H1 (cell line): ENCODE measurements at places on chromosomes 3 and 15.

GRCh38 chr3:35635926-35636683 lies 3.2 kb upstream of the ARPP21 start:
- DNase-seq = no peak

DNA sequence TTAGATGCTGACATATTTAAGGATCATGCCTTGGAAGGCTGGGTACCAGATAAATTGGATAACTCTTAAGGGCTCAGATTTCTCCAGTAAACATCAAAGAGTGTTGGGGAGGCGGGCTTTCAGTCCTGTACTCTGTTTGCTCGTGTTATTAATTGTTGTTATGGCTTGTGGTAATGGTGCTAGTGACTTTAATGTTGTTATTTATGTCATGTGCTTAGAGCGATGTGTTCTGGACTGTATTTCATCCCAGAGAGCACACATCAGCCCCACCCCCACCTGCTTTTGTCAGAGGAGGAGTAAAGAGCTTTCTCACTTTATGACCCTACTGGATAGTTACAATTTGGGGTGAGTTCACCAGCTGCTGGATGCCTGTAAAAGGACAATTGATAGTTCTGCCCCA lies 386.3 kb downstream of the EPHB1 start:
- no peak for DNase-seq

- no peak for DNase-seq
Measured at GRCh38 chr15:50190166-50190570, 8.2 kb downstream of the SLC27A2 start.

GRCh38 chr3:49248840-49249227 lies 28.2 kb downstream of the C3orf62 start:
- DNase-seq = no peak

GRCh38 chr3:65406470-65406869 lies 632.2 kb downstream of the MAGI1 start:
- DNase-seq = no peak

GRCh38 chr3:187639927-187640568 lies 30.1 kb downstream of the SST start:
- no peak for DNase-seq

GRCh38 chr15:72231066-72231832 lies at the start of gene PKM:
Gene PKM (minus strand): TSS chr15:72231190. CDS start chr15:72219097, 12,093 bp downstream.
- peak; percentile 98 for DNase-seq

DNA sequence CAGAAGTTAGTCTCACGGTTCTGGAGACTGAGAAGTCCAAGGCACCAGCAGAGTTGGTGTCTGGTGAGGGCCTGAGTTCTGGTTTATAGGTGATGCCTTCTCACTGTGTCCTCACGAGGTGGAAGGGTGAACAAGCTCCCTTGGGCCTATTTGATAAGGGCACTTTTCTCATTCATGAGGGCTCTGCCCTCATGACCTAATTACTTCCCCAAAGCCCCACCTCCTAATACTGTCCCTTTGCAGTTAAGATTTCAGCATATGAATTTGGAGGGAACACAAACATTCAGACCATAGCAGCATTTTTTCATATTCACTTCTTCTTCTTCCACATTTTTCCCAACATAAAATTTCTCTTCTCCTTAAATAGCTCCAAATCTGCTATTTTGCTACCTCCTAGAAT lies 41.5 kb downstream of the TMEM41A start:
- no peak for DNase-seq

- no peak for DNase-seq
Measured at GRCh38 chr3:8532251-8532871, 30.7 kb downstream of the LMCD1 start.

DNA sequence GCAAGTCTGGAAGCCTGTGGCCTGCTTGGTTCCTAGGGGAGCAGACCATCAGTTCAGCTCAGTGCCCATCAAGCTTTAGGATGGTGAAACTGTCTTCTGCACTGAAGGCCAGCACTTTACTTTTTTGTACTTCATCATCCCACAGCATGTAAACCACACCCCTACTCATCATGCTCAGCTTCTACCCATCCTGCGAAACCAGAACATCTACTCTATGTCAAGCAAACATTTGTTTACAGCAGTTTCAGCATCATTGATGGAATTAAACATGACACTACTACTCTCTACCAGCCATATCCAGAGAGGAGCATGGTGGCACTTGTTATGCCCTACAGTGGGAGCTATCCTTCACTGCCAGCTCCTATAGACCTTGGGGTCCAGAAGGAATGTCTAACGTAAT lies 306.6 kb downstream of the SOX2 start:
- DNase-seq = no peak

DNA sequence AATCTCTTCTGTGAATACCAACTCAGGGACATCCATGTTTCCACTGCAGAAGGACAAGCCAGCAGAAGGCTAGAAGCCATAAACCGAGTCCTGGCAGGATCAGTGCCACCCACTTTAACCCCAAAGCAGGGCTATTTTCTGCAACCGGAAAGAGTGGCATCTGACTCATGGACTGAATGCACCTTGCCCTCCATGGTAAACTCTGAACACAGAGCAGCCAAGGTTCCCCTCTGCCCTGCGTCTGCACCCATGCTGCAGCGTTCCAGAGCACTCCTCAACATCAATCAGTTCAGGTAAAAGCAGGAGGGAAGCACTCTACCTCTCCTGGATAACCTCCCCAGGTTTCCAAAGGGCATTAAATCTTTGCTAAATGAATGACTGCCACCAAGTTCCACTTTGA lies 801 bp upstream of the NGRN start:
- DNase-seq = no peak

DNA sequence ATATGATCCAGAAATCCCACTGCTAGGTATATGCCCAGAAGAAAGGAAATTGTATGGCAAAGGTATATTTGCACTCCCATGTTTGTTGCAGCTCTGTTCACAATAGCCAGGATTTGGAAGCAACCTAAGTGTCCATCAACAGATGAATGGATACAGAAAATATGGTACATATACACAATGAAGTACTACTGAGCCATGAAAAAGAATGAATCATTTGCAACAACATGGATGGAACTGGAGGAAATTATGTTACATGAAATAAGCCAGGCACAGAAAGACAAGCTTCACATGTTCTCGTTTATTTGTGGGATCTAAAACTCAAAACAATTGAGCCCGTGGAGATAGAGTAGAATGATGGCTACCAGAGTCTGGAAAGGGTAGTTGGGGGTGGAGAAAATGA lies 55.5 kb upstream of the BDH1 start:
- no peak for DNase-seq

DNA sequence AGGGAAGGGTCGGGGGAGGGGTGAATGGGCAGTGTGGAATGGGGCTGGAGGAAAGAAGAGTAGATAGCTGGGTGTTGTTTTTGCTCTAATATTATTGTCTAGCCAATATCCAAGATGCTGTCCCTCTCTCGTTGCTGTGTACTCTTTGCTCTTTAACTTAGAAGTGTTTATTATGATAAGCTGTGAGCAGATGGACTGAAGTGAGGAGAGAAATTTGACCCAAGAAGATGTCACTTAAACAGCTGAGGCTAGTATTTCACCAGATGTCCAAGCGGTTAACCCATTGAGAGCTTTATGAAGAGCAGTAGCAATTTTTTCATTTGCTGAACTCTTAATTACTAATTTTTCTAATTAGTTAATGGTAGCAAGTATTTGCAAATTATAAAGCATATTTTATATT lies 212.2 kb upstream of the TP63 start:
- DNase-seq = no peak

DNA sequence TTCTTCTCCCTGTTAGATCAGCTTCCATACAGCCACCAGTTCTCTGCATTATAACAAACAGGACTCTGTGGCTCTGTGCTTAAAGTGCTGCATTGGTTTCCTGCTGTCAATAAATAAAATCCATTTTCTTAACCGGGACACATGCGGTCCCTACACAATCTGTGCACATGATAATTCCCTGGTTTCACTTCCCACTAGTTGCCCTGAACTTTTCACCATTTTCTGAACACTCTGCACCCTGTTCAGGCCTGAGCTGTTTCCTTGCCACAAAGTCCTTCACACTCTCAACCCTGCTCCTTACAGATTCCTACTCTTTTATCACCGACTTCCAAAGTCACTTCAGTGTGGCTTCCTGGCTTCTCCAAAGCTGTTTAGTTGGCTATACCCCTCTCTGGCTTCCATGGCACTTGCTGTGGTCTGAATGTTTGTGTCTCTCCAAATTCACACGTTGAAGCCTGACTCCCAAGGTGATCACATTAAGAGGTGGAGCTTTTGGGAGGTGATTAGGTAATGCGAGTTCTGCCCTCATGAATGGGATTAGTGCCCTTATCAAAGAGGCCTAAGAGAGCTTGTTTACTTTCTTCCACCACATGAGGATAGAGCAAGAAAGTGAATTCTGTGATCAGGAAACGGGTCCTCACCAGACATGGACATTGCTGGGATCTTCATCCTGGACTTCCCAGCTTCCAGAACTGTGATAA lies 233.4 kb downstream of the CHST2 start:
- no peak for DNase-seq

GRCh38 chr3:188507244-188507720 lies 353.3 kb downstream of the LPP start:
- no peak for DNase-seq

GRCh38 chr15:25619076-25619475 lies 180.3 kb upstream of the UBE3A start:
- DNase-seq = no peak

GRCh38 chr3:187640569-187641059 lies 29.6 kb downstream of the SST start:
- no peak for DNase-seq

- no peak for DNase-seq
Measured at GRCh38 chr3:12716605-12717151, 42.4 kb downstream of the TMEM40 start.

- DNase-seq = no peak
Measured at GRCh38 chr3:18301781-18302180, 123.4 kb downstream of the SATB1 start.

DNA sequence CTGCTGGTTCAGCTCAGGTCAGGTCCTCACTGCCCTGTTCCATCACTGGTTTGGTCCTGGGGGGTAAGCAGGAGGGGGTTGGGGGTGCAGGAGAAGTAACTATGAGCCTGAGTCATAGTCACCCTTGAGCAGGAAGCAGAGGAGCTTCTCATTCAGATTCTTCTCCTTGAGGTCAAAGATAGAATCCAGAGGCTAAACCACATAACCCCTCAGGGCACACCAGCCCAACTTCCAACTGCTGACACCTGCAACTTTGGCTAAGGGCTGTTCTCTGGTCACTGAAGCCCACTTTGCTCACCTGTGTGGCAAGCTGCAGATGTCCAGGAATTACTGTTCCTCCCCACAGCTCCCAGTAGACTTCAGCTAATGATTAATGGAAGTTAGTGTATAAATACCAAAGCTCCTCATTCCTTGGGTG lies 48.8 kb upstream of the LRRFIP2 start:
- DNase-seq = no peak

DNA sequence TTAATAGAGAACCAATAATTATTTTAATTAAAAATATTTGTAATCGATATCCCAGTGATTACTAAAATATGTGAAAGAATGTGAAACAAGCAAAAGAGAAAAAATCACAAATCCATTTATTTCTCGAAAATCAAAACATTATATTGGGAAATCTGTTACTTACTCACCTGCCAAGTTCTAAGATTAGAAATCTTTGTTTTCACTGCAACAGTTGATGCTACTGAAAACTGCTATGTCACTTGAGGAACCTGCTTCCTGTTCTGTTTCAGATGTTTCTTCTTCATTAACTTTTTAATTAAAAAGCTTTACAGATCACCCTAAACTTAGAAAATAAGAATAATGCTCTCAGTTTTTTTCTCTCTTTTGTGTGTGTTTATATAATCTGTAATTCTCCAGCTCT lies 13.7 kb upstream of the DPH6 start:
- DNase-seq = no peak

DNA sequence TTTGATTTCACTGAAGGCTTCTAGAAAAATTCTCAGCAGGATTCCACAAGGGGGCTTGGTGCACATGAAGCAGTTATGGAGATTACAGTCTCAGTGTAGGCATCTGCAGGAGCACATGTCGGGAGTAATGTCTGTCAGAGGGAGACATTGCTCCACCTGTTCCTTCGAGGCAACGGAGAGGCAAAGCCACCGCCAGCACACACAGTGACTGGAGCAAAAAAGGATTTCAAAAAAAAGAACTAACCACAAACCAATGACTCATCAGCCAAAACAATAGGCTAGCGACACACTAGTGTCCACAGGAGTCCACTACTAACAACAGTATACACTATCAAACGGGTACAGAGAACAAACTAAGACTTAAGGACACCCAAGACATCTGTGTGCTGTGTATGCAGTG lies 68.9 kb downstream of the NPTN start:
- DNase-seq = no peak

GRCh38 chr15:75363786-75364185 lies 4.6 kb downstream of the MAN2C1 start:
- no peak for DNase-seq

DNA sequence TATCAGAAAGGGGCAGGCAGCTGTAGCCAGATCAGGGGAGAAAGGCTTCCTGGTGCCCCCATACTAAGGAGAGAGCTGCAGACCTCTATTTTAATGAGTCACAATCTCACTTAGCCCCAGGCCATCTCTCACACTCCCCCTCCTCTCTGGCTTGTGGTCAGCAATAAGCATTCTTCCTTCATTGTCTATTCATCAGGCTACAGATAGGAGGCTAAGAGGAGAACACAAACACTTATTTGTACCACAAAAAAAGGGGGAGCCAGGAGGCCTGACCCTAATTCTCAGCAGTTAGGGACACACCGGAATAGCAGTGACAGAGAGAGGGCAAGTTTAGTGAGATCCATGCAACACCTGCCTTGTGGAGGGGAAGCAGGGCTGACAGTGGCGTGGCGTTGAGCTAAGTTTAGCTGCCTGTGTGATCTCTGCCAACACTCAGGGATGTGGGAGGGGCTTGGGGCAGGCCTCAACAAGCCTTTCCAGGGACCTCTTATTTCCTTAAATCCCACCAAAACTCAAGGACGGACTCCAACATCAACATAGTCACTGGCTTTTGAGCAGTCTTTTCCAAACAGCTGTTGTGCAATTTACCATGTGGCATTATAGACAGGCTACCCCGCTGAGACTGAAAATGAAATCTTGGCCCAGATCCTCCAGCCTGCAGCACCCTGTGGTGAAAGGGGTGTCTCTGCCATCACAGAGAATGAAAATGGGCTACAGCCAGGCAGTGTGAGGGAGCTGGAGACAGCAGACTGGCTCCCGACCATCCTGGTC lies 191.9 kb upstream of the TSC22D2 start:
- no peak for DNase-seq
